ENCODE measurements at places on chromosomes 3 and 15.

- no peak for DNase-seq
Observed at GRCh38 chr3:36488077-36488789, 107.9 kb downstream of the STAC start.

- no peak for DNase-seq
Observed at GRCh38 chr15:68712886-68713285, 107.8 kb downstream of the ANP32A start.

DNA sequence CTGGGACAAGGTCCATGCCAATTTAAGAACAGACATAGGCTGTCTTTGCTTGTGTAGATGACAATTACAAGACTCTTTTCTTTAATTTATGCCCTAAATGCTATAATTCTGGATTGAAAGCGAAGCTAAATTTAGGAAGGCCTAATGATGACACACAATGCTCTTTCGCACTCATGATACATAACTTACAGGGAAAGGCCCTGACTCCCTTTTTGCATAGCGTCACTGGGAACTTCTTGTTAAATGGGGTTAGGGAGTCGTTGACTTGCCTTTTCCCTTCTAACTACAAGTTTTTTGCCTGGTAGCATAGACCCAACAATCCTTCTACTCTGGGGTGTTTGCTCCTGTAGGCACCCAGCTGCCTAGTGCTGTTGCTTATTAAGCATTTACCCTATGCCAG lies 329.5 kb upstream of the LRRFIP2 start:
- DNase-seq = no peak

- DNase-seq = no peak
Observed at GRCh38 chr15:64875641-64876223, 34.0 kb downstream of the PLEKHO2 start.

- DNase-seq = no peak
Observed at GRCh38 chr3:191523148-191523547, 62.2 kb downstream of the PYDC2 start.

DNA sequence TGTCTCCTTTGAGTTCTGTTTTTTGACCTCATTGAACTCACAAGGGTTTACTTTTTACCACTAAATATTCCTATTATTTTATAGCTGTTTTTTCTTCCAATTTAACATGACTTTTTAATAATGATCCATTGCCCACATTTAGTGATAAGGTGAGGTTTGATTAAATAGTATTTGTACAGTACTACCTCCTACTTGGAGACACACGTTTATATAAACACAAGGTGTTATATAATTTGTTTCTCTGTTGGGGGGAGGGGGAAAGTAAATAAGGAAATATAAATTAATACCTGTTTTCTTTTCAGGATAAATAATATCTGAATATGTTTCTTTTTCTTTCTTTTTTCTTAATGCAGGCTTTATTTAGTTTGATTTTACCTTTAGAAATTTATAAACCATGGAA lies 281.3 kb downstream of the LPP start:
- no peak for DNase-seq

DNA sequence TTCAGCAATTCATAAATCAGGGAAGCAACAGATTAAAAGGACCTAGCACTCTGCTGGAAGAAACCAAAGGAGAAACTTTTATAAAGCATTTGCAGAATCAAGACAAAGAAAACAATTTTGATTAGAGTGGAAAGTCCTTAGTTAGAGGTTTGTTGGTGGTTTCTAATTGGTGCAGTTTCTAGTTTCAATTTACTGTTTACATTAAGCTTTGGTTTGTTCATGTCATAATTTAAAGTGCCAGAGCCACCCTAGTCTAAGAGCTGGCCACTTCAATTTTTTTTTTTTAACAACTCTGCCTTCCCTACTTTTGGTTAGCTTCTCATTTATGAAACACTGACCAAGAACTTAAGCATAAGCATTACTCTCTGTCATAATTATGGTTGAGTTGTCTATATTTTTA lies 1428.2 kb upstream of the GBE1 start:
- DNase-seq = no peak

DNA sequence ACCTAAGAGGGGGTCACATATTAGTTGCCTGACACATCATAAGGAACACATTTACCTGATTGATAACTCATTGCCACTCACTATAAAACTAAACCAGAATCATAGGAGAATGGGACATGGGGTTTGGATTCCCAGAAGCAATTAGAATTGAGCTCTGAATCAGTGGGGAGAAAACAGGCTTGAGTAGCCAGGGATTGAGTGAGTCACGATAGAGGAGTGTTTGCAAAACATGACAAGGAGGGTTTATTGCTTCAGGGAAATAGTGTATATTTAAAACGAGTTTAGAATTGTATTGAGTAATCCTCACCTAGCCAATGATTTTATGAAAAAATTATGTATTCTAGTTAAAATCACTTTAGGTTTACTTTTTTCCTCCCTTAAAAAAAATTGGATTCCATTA lies 101.1 kb upstream of the THRB start:
- no peak for DNase-seq

DNA sequence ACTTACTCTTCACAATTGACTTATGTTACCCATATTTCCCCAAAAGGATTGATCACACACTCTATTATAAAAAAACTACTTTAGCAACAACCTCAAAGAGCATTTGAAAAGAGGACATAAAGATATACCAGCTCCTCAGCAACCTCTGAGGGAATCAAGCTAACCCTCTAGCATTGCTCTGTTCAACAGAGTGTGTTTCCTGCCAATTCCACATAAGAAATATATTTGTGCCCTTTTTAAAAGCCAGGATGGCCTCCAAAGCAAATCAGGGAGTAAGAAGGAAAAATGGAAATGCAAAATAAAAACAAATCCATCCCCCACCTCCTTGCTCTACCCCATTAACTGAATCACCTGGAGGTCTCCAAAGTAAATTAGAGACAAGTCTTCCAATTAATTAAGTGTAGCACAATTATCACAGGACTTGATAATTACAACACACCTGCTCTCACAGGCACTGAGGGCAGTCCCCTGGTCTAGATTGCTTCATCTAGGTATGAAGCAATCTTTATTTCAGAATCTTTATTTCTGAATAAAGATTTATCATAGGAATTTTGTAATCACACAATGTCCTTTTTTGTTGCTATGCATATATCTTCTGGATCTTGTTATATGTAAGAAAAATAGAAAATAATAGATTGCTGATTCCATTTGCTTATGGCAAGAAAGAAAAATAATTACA lies 34.8 kb downstream of the GPR176 start:
- DNase-seq = no peak

GRCh38 chr15:52220251-52220650 lies 29.1 kb upstream of the GNB5 start:
- DNase-seq = no peak

GRCh38 chr15:60363087-60363549 lies 34.7 kb downstream of the ANXA2 start:
- DNase-seq = no peak

- DNase-seq = no peak
Observed at GRCh38 chr15:52150871-52151270, 38.3 kb upstream of the BCL2L10 start.

- DNase-seq = no peak
Observed at GRCh38 chr3:182818296-182818978, 25.1 kb downstream of the ATP11B start.

- no peak for DNase-seq
Observed at GRCh38 chr15:80266113-80266512, 14.1 kb upstream of the CTXND1 start.

- DNase-seq = no peak
Observed at GRCh38 chr3:39181408-39182335, 10.7 kb downstream of the XIRP1 start.

DNA sequence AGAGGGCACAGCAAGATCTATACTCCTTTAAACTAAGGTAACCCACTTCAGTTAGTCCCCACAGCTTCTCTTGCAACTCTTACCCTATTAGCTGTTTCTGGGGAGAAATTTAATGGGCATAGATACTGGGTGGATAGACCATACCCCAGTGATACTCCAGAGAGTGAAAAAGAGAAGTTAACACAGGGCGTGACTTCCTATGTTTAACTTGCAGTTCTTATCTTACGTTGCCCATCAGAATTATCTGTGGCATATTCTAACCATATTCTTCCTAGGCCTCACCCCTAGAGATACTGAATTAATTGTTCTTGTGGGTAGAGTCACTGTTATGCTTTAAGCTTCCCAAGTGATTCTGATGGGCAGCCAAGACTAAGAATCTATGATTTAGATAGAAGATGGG lies 485.4 kb upstream of the TPRG1 start:
- DNase-seq = no peak

GRCh38 chr3:77281721-77282120 lies 241.8 kb downstream of the ROBO2 start:
- no peak for DNase-seq

DNA sequence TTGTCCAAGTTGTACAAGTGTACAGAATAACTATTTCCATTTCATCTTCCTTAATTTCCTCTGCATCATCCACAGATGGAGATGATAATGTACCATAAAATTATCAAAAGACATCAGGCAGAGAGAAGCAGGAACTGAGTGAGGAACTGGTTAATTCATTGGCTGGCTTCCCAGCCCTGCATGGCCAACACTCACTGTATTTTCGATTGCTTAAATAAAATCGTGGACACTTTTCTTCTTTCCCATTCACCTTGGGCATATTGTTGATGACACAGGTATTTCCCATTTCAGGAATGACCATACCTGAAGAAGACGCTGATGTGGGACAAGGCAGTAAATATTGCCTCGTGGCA lies 144.2 kb upstream of the ABHD17C start:
- DNase-seq = no peak

DNA sequence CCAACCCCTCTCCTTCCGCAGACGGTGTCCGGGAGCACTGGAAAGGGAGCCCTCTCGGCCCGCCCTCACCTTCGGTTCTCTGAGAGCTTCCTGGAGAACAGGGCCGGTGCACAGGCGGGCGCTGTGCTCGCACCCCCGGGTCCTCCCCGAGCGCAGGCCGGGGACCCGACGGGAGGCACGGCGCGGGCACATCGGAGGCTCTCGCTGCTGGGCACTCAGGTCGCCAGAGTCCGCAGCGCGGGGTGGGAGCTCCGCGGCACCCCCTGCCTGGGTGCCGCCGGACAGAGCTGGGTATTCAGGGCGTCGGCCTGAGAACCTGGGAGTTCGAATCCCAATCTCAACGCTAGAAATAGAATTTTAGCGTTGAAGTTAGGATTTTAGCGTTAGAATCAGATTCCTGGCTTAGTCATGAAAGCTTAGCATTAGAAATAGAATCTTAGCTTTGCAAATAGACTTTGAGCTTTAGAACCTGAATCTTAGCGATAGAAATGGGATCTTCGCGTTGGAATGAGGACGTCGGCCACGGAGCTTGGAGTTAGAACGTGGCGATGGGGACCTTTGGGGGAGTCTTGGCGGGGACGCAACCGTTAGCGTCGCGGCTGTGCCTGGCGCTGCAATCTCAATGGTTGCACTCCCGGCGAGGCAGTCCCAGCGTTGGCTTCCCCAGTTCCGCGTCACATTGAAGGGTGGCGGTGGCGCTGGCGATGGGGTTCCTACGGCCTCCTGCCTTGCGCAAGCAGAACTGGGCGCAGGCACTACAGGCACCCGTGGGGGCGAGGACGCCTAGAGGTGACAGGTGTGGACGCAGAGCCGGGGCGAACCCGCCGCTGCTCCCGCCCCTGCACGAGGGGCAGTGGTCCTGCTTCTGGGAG lies 549 bp downstream of the TRH start:
- no peak for DNase-seq

- DNase-seq = no peak
Observed at GRCh38 chr15:68419301-68420175, 12.4 kb downstream of the ITGA11 start.

GRCh38 chr15:70835415-70835814 lies 18.5 kb downstream of the LARP6 start:
- DNase-seq = no peak

DNA sequence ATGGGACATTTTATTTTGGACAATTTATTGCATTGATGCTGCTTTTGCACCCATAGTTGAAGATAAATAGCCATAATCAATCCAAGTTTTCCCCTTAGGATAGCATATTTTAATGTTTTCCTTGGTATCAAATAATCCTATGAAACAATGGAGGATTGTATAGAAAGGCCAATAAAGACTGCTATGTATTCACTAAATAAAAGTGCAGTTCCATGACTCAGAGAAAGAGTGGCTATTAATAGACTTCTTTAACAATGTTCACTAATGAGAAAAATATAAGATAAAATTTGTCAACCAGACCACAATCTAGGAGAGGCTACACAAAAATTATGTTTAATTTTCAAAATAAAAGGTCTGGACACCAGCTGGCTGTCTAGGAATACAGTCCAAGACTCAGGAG lies 560.9 kb upstream of the AGTR1 start:
- no peak for DNase-seq

DNA sequence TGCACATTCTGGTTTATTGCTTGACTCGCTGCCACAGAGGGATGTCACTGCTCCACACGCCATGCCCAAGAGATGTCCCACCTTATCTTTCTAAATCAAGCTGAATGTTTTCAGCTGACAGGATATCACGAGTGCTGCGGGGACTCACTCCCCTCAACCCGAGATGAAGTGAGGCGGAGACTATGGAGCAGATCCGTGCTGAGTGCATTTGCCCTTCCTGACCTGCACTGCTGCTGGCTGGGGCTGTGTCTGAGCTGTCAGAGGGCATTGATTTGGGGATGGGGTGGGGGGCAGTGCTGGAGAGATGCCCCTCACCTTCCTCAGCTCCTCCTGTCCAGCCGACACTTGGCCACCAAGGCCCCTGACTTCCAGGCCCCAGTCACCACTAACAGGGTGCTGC lies 40.5 kb upstream of the CSPG4 start:
- no peak for DNase-seq

GRCh38 chr15:40407330-40407990 lies 1.9 kb downstream of the IVD start:
- DNase-seq = no peak

DNA sequence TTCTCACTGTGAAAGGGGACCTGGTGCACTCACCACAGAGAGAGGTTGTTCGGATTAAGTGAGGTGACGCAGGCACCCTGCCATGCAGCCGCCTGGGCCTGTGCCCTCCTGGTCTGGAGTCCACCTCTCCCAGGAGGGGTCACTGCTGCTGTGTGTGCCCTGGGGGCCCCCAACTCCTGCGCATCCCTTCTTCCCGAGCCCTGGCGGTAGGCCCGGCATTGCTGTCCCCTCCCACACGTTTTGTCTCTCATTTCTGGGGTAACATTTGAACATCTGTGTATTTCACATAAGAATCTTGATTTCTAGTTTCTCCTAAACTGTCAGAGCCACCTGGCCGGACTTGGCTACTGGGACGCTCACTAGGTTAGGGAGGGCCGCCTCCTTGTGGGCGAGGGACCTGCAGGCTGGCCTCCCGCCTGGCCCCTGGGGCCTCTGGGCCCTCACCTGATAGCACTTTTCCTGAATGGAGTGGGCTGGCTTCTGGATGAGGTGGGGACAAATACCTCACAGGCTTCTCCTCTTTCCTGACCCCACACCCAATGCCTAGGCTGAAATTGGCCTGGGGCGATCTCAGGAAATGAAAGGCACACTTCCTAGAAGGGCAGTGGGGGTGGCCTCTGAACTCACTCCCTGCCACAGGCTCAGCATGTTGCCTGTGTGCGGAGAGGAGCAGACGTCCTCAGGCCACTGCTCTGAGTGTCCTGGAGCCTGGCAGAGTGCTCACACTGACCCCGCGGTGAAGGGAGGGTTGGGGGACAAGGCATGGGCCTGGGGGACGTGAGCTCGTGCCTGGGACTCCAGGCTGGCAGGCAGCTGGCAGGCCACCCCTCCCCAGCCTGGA lies 104.2 kb upstream of the PRR23E start:
- no peak for DNase-seq

GRCh38 chr15:85707519-85708338 lies 87.0 kb downstream of the KLHL25 start:
- no peak for DNase-seq
